Stimulated activated CD4-positive, alpha-beta T cell treated with anti-CD3 and anti-CD28 coated beads, TNF-alpha, amount 100 ng/mL, for 24 hours (primary cell): ENCODE measurements at places on chromosomes 12 and 14.

DNA sequence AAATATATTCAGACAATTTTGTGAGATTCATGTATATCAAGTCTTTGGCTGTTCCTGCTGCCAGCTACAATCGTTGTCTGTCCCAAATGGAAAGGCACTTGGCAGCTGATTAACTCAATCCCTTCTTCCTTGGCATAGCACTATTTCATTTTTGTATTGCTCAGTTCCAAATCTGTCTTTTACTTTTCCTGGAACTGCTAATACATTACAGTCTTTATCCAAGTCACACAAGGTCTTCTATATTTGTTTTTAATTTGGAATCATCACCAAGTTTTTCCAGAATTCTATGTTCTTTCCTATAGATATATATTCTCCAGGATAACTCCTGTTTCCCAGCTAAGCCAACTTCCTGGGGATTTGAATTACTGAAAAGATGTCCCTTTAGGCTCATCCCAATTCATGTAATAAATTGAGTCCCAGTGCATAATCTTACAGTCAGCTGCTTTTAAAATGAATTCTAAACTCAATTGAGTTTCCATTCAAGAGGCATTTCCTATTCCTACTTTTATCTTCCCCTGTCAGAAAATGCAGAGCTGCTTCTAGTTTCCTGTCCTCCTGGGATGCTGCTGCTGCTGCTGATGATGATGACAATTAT, 45.9 kb downstream of the DYRK2 start:
- no peak for DNase-seq

GRCh38 chr12:101813117-101813516, 17.6 kb downstream of the GNPTAB start:
- no peak for DNase-seq

- DNase-seq: no peak
These were observed 2.6 kb upstream of the OR6J1 start for GRCh38 chr14:22646570-22647254.

DNA sequence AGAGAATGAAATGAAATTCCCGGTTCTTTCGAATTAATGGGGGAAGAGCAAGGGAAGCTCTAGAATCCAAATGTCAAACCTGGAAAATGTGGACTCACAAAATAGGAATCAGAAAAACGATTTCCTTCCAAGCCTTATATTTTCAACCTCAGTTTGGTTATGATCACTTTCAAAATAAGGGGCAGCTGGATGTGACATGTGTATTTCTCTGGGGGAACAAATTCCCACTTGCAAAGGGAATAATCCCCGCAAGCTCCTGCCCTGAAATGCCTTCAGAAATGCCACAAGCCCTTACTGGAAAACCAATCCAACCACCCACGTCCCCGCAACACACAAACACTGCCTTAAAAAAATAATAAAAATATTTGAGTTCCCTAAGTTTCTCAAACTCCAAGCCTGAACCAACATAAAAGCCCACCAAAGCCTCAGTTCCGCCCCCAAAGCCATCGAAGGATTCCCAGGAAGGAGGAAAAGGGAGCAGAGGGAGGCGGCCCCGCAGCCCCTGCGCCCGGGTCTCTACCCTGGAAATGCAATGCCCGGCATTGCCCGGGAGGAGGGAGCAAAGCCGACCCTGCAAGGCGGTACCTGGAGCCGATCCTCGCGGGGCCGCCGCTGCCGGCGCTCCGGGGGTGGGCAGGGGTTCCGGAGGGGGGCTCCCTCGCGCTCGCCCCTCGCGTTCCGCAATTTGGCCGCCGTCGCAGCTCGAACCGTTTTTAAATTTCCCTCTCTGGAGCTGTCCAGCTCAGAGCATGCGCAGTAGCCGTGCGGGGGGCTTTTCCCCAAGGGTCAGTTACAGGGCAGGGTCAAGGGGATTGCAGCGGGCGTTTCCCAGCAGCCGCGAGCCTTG, at the start of gene FOXN4:
TSS of gene FOXN4 (minus strand) at position 751 of the 847 bp plus-strand sequence. CDS start 963 bp downstream, outside the sequence.
- no peak for DNase-seq

GRCh38 chr14:49755378-49755777, 12.6 kb upstream of the KLHDC2 start:
- DNase-seq: no peak

DNA sequence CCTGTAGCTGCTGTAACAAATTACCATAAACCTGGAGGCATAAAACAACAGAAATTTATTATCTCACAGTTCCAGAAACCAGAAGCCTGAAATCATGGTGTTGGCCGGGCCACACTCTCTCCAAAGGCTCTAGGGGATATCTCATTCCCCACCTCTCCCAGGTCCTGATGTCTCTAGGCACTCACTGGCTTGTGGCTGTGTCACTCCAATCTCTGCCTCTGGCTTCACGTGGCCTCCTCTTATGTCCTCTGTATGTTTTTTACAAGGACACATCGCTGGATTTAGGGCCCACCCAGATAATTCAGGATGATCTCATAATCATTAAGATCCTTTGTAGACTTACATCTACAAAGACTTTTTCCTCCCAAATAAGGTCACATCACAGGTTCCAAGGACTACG, 8.0 kb downstream of the GALNT4 start:
- no peak for DNase-seq

DNA sequence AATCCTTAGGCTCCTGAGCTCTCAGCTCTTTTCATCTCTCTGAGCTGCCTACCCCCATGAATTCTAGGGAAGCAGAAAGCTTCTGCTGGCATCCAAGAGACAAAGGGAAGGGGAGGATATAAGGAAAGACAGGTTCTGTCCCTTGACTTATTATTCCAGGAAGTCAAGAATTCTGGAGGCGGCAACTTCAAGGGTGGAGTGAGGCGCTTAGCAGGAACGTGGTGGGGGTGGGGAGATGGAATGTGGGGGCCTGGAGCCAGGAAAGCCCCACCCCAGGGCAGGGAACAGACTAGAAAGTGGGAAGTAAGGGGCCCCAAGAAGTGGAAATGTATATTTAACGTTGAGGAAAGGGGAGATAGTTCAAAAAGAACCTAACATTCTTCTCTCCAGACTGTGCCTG, 1.4 kb downstream of the CALCOCO1 start:
- DNase-seq: no peak

DNA sequence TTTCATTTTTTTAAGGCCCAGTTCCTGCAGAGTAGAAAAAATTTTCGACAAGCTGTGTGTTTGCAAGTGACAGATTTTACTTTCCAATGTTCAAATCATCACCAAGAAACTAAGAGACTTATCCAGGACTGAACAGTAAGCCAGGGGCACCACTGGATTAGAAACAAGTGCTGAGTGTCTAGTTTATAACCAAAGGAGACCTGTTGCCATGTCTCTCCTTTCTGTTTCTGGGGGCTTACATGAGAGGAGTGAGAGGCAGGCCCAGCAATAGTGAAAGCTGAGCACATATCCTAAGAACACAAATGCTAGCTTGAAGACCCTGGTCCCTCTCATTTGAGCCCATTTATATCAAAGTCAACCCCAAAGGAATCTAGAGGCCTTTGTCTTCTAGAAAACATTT, 2.9 kb downstream of the IFNG start:
- DNase-seq: no peak

DNA sequence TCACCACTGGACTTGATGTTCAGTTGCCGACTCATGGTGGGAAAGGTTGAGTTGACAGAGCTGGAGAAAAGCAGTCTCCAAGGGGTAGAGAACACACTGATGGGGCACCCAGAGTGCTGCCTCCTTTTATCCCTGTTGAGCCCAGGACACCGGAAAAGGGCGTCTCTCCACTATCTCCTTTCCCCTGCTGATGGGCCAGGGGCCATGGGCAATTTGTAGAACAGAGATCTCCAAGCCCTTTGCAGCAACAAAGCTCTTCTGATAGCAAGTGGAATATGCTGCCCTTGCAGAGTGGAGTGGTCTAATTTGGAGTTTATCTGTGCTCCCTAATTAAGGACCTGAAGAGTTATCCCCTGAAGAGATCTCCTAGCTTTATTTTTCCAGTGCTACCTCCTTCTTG, at the start of gene KRT74:
TSS of gene KRT74 (minus strand) at position 101 of the 400 bp plus-strand sequence. CDS start at position 35, 66 bp downstream.
- DNase-seq: no peak

DNA sequence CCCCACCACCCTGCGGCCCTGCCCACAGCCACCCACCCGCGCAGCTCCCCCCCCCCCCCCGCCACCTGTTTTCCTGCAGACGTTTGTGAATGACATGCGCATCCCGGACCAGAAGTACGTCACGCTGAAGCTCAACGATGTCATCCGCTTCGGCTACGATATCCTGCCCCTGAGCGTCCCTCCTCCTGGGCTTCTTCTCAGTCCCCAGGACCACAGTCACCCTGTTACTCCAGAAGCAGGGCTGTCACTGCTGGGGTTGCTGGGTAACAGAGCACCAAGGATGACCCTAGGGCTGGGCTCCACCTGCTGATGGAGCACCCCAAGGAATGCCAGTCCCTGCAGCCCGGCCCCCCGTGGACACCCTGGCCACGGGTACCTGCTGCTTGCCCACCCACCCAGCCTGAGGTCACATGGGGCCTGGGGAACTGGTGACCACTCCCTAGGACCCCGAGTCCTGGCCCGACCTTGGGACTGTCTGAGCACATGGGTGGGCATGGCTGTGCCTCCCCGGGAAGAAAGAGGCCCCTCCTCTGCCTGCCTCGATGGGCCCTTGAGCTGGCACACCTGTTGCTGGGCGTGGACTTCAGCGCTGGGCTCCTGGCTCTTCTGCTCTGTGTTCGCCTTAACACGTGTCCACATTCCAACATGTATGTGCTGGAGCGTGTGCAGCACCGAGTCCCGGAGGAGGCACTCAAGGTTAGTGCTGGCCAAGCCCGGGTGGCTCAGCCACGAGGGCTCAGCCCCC, 12.9 kb downstream of the CEP170B start:
- no peak for DNase-seq

DNA sequence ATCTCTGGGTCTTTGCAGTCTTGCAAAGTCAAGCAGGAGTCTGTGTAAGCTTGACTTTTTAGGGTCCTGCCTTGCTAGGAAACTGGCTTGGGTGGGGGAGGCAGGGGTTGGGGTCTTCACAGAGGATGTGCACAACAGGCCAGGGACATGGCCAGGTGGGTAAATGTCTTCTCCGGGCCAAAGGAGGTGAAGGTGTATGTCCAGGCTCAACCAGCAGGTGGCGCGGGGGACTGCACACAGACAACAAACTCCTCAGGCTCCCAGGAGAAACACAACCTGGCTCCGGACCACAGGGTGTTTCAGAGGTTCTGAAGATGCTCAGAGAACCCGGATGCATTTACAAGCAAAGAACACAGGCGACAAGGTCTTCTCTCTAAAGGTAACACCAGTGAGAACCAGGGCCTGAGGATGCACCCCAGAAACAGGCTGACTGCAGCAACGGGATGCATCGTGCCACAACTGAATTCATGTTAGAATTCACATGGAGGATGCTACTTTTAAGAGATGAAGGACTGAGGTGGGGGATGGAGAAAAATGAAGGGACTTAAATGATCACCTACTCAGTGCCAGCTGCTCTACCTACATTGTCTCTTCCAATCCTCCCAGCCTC, 56.0 kb downstream of the PLEKHG3 start:
- DNase-seq: peak; percentile 26

DNA sequence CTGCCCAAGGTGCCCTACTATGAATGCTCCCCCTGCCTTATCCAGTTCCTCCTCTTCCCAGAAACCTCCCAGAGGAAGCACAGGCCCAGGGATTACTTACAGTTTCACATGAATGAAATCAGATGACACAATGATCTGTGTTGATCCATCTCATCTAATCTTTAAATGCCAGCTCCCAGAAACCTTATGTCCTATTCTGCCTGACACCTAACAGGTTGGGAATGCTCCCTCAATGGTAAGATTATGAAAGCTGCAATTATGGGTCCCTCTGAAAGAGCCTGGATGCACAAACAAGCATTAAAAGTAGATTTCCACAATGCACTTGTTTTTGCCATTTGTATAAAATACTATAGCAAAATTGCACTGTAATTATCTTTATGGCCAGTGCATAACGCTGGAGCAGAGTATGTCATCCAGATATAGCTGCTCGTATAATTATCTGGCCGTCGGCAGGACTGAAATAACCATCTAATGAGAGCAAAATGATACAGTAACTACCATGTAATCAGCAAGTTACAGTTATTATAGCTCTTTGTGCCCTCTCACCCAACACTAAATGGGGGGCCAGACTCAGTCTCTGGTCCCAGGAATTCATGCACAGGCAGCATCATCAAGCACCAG, 4.4 kb upstream of the ZBTB39 start:
- DNase-seq: no peak

- no peak for DNase-seq
These were observed 543.7 kb upstream of the TMEM132C start for GRCh38 chr12:127723251-127723650.

GRCh38 chr12:121581686-121582429, 1.0 kb upstream of the KDM2B start:
- DNase-seq: no peak

DNA sequence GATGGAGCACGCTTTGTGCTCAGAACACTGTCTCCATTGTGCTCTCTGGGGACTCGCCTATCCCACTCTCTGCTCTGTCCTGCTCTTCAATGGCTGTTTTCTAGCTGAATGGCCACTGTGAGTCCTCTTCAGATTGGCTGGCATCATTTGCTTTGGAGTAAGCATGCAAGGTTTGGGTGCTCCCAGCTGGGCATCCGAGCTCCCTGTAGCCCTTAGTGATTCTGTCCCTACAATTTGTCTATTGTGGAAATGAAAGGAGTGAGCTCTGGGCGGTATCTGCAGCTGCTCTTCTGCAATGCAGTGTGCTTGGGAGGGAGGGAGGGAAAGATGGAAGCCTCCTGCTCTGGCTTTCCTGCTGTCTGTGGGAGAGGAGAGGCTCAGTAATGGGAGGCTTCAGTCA, 84.8 kb downstream of the SMOC1 start:
- no peak for DNase-seq

- DNase-seq: no peak
These were observed 23.6 kb downstream of the RFLNA start for GRCh38 chr12:124318278-124319020.
